Panc1 (cell line): ENCODE measurements at places on chromosomes 13 and 19. TPM values are rescaled to one million over a fixed set of nuclear protein-coding genes. Genes with fewer than 3 reads are reported as not detected.

DNA sequence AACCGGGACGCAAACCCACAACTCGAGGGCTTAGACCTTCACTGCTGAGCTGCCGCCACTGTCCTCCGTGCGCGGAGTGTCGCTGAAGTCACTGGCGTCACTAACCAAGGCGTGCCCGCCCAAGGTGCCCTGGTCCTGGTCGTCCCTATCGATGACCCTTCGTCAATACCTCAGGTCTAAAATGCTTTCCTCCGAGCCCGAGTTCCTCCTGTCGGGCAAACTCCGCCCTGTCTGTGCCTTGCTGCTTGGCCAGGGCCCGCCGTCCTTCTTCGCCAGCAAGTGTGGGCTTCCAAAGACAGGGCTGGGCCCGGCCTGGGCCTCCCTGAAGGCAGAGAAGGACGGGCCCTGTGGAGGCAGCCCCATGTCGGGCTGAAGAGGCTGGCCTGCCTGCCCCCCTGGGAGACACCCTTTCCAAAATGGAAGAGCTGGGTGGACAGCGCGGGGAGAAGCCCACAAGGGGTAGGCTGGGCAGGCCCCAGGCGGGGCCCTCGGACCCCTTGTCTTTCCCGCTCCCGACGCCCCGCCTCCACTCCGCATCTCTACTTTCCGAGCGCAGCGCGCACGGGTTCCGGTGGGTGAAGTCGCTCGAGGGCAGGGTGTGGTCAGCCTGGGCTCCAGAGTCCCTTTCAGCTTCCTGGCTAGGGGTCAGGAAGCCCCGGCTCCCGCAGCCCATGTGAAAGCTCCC lies 13.4 kb downstream of the RB1 start:
- DNase-seq = no peak

- DNase-seq = no peak
These were observed 25.9 kb downstream of the COMP start for GRCh38 chr19:18765224-18765623.

GRCh38 chr19:18290302-18291018 lies 9.0 kb upstream of the JUND start:
- no peak for DNase-seq

RUBCNL gene
- total RNA-seq = not detected

SLITRK5 gene
- 0.08 TPM for total RNA-seq

ELAVL3 gene
- not detected for total RNA-seq
